ENCODE measurements at places on chromosomes 16 and 17.

GRCh38 chr16:48050871-48051270, 104.9 kb downstream of the ABCC12 start:
- no peak for DNase-seq
- no peak overlapping the region for H3K27ac ChIP-seq
- H3K27me3 ChIP-seq: peaks cover 6% of the 10 kb centered on the region

- H3K36me3 ChIP-seq: no peaks in the 10 kb centered on the region
- H3K27me3 ChIP-seq: no peaks in the 10 kb centered on the region
- no peak overlapping the region for H3K4me3 ChIP-seq
- DNase-seq: no peak
- no peaks in the 10 kb centered on the region for H3K4me1 ChIP-seq
These were observed 87.4 kb downstream of the RBFOX1 start for GRCh38 chr16:7420079-7420478.

- H3K4me3 ChIP-seq: no peak overlapping the region
- no peaks in the 10 kb centered on the region for H3K27me3 ChIP-seq
- H3K36me3 ChIP-seq: no peaks in the 10 kb centered on the region
- no peak for DNase-seq
These were observed 55.2 kb upstream of the ELAC2 start for GRCh38 chr17:13073018-13073417.

GRCh38 chr17:8898636-8899035, 31.2 kb upstream of the PIK3R6 start:
- no peaks in the 10 kb centered on the region for H3K36me3 ChIP-seq
- H3K27ac ChIP-seq: no peak overlapping the region
- no peak for DNase-seq

GRCh38 chr16:89191033-89191900, 9.1 kb downstream of the SLC22A31 start:
- H3K4me1 ChIP-seq: peaks cover 9% of the 10 kb centered on the region
- peaks cover 21% of the 10 kb centered on the region for H3K27me3 ChIP-seq
- peak overlapping the region; percentile 48 for H3K4me3 ChIP-seq
- peaks cover 9% of the 10 kb centered on the region for H3K36me3 ChIP-seq
- DNase-seq: no peak

- H3K27ac ChIP-seq: no peak overlapping the region
- H3K36me3 ChIP-seq: no peaks in the 10 kb centered on the region
- no peak overlapping the region for H3K4me3 ChIP-seq
- DNase-seq: peak; percentile 73
- H3K27me3 ChIP-seq: no peaks in the 10 kb centered on the region
These were observed 316.3 kb downstream of the CBLN1 start for GRCh38 chr16:48965386-48965785.

- no peak overlapping the region for H3K27ac ChIP-seq
- H3K27me3 ChIP-seq: peaks cover 10% of the 10 kb centered on the region
- H3K4me3 ChIP-seq: no peak overlapping the region
- no peaks in the 10 kb centered on the region for H3K36me3 ChIP-seq
- peaks cover 8% of the 10 kb centered on the region for H3K4me1 ChIP-seq
These were observed 161.5 kb downstream of the C16orf78 start for GRCh38 chr16:49534901-49535610.

All from left lung (tissue), 14 donors.